ENCODE measurements at places on chromosomes 7 and 10.

- no peak for DNase-seq
Measured at GRCh38 chr10:5079836-5080235, 14.4 kb upstream of the AKR1C3 start.

- no peak for DNase-seq
Measured at GRCh38 chr7:11120068-11120664, 146.5 kb downstream of the PHF14 start.

- no peak for DNase-seq
Measured at GRCh38 chr10:66832781-66833422, 92.9 kb upstream of the LRRTM3 start.

DNA sequence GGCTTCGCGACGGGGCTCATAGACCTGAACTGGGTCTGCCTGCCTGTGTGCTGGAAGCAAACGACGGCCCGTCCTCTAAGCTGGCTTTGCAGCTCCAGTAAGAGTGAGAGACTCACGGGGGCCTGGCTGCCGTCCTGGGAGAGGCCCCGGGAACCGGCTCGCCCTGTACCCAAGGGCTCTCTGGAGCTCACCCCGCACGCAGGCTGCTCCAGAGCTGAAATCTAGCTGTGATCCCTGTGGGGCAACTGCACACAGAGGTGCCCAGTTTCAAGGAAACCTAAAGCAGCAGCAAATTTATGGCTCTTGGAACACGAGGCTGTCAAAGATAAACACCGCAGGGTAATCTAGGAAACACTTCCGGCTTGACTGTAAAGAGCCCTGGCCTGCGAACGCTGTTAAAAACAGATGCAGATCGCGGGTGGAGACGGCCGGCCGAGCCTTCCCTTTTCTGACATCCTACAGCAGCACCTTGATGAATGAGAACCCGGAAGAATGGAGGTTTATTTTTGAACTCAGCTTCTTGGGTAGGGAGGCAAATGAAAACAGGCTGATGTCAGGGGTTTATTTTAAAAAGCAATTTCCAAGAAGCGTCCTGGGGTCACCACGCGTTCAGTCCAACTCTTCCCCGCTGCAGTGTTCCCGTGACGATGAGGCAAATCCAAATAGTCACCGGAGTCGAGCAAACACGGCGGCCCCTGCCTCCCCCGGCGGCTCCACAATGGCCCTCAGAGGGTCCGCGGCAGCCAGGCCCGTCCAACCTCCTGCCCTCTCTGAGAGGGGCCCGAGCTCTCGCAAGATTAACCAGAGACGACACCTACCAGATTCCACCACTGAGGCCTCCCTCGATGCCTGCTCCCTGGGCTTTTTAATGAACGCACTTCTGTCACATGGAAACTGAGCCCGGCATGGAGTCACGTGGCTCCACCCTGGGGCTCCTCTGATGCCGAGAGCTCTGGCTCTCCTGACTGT lies 29.6 kb downstream of the AMZ1 start:
- DNase-seq: no peak

GRCh38 chr10:110686047-110686446 lies 41.9 kb downstream of the RBM20 start:
- DNase-seq: no peak

DNA sequence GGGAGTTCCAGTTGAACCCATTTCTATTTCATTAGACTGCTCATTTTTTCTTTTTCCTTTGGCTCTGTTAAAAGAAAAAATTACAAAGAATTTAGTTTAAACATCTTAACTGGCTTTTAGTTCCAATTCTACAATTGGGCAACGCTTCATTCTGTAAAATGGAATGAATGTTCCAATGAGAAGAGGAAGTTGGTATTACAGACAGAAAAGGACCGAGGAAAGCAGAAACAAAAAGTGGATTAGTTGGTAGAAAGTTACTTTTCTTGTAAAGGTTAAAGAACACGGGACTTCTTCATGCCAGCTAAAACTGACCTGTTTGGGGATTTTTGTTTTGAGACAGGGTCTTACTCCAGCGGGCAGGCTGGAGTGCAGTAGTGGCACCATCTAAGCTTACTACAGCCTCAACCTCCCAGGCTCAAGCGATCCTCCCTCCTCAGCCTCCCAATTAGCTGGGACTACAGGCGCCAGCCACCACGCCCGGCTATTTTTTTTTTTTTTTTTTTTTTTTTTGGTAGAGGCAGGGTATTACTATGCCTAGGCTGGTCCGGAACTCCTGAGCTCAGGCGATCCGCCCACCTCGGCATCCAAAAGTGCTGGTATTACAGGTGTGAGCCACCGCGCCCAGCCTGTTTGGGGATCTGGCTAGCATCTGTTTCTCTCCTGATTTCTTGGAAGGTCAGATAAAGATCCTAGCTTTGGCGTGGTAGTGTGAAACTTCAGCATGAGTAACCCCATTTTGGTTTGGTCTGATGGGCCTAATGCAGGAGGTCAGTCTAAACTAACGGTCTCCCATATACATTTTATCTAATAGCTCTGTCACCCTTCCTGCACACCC lies 1.3 kb upstream of the VDAC2 start:
- no peak for DNase-seq

GRCh38 chr10:20897146-20897825 lies at the start of gene NEBL:
TSS of gene NEBL (minus strand) at chr10:20897311. CDS start at chr10:20897205, 106 bp downstream.
- DNase-seq: no peak

- DNase-seq: no peak
Measured at GRCh38 chr7:22001345-22002004, 55.8 kb upstream of the CDCA7L start.

GRCh38 chr10:117218654-117219053 lies 21.4 kb downstream of the KCNK18 start:
- DNase-seq: no peak

DNA sequence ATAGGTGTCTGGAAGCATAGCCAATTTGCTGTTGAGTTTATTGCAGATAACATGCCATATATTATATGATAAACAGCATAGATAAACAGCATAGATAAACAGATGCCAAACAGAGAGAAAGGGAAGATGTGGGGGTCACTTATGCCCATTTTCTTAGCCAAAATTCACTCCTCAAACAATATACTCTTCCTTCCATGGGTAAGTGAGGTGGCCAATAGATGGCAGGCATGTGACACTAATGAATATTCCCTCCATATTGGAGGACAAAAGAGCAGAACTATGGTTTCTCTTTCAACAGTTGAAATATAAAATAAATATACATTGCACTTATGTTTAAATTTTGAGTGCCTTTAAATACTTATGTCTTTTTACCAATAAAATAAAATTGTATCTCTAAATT lies 1212.8 kb downstream of the REEP3 start:
- no peak for DNase-seq

- DNase-seq: no peak
Measured at GRCh38 chr7:10412422-10413019, 561.2 kb upstream of the PHF14 start.
